WTC11 (cell line): ENCODE measurements at places on chromosomes 1 and 21. TPM values are rescaled to one million over a fixed set of nuclear protein-coding genes. Genes with fewer than 3 reads are reported as not detected.

Gene FMO5
- 1.6 to 3.3 TPM (median 1.7 TPM) in 3 replicates for total RNA-seq

Gene OVAAL
- not detected in 3 replicates for total RNA-seq

Gene OR14K1
- total RNA-seq: not detected in 3 replicates

Gene CCDC181
- total RNA-seq: 1.5 to 3.3 TPM (median 2.8 TPM) in 3 replicates

Gene FBXO28
- 32.8 to 36.8 TPM (median 34.1 TPM) in 3 replicates for total RNA-seq

Gene NR1I3
- total RNA-seq: 0.16 TPM in 1 of 3 replicates, not detected in the others

Gene NPPB
- total RNA-seq: 0.27 TPM in 1 of 3 replicates, not detected in the others

Gene HES3
- total RNA-seq: 74.7 to 78.7 TPM (median 78.3 TPM) in 3 replicates

Gene RGS1
- total RNA-seq: 0.14 to 0.22 TPM in 2 of 3 replicates, not detected in the other

Gene CYP4A11
- 0.11 to 0.53 TPM (median 0.23 TPM) in 3 replicates for total RNA-seq

Gene SAMSN1
- 1.0 to 1.3 TPM (median 1.2 TPM) in 3 replicates for total RNA-seq

Gene EVI5
- total RNA-seq: 11.4 to 15.5 TPM (median 14.3 TPM) in 3 replicates

Gene GOLT1A
- total RNA-seq: 6.5 to 6.7 TPM (median 6.6 TPM) in 3 replicates

Gene SPRR4
- total RNA-seq: not detected in 3 replicates

Gene SPAG17
- 0.52 to 0.78 TPM (median 0.71 TPM) in 3 replicates for total RNA-seq

Gene COL9A2
- 4.2 to 5.5 TPM (median 4.7 TPM) in 3 replicates for total RNA-seq

Gene LIPI
- not detected in 3 replicates for total RNA-seq

Gene ARHGAP30
- 0.39 to 0.92 TPM (median 0.52 TPM) in 3 replicates for total RNA-seq
